ENCODE measurements at places on chromosomes 16 and 17. TPM values are rescaled to one million over a fixed set of nuclear protein-coding genes. Genes with fewer than 3 reads are reported as not detected.

ALOX15 gene
- polyA plus RNA-seq: 0.04 TPM

KRT33B gene
- 0.16 TPM for polyA plus RNA-seq

GRAP gene
- polyA plus RNA-seq: 1.3 TPM

OTOP2 gene
- 0.77 TPM for polyA plus RNA-seq

MRPL58 gene
- 31.8 TPM for polyA plus RNA-seq

ABAT gene
- 4.6 TPM for polyA plus RNA-seq

PRSS21 gene
- 1.8 TPM for polyA plus RNA-seq

RCVRN gene
- polyA plus RNA-seq: 0.18 TPM

KRTAP1-5 gene
- 0.09 TPM for polyA plus RNA-seq

HES7 gene
- 0.15 TPM for polyA plus RNA-seq

MRPS7 gene
- 44.8 TPM for polyA plus RNA-seq

C17orf50 gene
- polyA plus RNA-seq: not detected

ZNF19 gene
- polyA plus RNA-seq: 1.4 TPM

CD68 gene
- polyA plus RNA-seq: 62.4 TPM

CRHR1 gene
- 0.31 TPM for polyA plus RNA-seq

DOC2B gene
- 14.5 TPM for polyA plus RNA-seq

SPIRE2 gene
- 3.6 TPM for polyA plus RNA-seq

TNFSF12 gene
- 8.0 TPM for polyA plus RNA-seq

CD2BP2 gene
- polyA plus RNA-seq: 34.3 TPM

HYDIN gene
- 0.02 TPM for polyA plus RNA-seq

RARA gene
- polyA plus RNA-seq: 5.2 TPM

RASL10B gene
- 0.53 TPM for polyA plus RNA-seq

GABARAP gene
- 393 TPM for polyA plus RNA-seq

RAMP2 gene
- 13.5 TPM for polyA plus RNA-seq

NEURL4 gene
- 15.7 TPM for polyA plus RNA-seq

TOX3 gene
- polyA plus RNA-seq: 0.07 TPM

CCL2 gene
- polyA plus RNA-seq: 5.4 TPM

ST6GALNAC1 gene
- 40.1 TPM for polyA plus RNA-seq

MRC2 gene
- polyA plus RNA-seq: 54.6 TPM

GNAO1 gene
- polyA plus RNA-seq: 0.75 TPM

FOXN1 gene
- 10.6 TPM for polyA plus RNA-seq

CORO6 gene
- polyA plus RNA-seq: 22.5 TPM

HS3ST4 gene
- 0.08 TPM for polyA plus RNA-seq

CFAP52 gene
- polyA plus RNA-seq: not detected

MARCHF10 gene
- polyA plus RNA-seq: 0.14 TPM

HEATR9 gene
- 0.05 TPM for polyA plus RNA-seq

DCAKD gene
- 11.8 TPM for polyA plus RNA-seq

All from esophagus (tissue), 2 donors.